Activated CD8-positive, alpha-beta memory T cell treated with anti-CD3 and anti-CD28 coated beads for 1 hour (primary cell): ENCODE measurements at places on chromosomes 7 and 10.

GRCh38 chr10:103232131-103232673 lies 13.5 kb upstream of the RPEL1 start:
- DNase-seq: no peak

GRCh38 chr7:131329176-131329570 lies 1.5 kb downstream of the MKLN1 start:
- DNase-seq: no peak

GRCh38 chr10:72386916-72387586 lies 32.3 kb upstream of the DNAJB12 start:
- DNase-seq: no peak

- no peak for DNase-seq
Measured at GRCh38 chr7:11970132-11970531, 138.1 kb upstream of the THSD7A start.

DNA sequence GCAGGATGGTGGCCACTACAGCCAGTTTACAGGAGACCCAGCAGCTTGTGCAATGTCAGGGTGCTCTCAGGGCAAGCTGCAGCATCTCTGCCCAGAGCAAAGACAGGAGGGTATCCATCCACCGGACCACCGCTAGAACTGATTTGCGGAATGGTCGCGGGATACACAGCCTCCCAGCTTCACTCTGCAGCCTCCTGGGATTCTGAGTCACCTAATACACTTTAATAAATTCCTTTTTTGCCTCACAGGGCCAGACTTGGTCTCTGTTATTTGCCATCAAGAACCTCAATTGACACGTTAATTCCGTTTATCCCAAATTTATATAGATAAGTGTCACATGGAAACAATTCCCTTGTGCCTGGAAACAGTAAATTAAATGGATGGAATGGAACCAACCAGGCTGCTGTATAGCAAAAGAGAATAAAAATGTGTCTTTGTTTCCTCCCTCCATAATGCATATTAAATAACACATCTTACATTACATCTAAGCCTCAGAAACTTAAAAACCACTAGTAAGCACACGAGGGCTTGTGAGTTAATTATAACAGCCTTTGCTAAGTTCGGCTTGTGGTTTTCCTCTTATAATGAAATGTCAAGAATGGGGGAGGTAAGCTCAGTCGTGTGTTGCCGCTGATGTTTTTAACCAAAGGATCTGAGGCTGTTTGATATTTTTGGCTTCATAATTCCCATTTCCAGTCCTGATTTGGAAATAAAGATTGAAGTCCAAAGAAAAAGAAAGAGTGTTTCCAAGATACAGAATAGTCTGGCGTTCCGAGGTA lies 52.1 kb downstream of the ADRB1 start:
- DNase-seq: no peak

DNA sequence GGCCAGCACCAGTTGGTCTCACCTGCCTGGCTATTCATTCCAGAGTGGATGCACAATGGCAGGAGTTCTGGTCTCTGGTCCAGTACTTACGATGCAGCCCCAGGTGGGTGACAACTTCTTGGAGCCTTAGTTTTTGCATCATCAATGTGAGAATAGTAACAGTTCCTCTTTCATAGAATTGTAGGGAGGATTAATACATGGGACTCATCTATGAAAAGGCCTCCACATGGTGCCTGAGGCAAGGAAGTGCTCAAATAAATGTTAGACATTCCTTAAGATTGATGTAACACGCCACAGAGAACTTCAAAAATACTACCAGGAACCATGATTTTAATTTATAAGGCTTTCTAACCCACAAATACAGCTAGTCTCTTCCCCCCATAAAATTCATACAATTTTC lies 120.1 kb upstream of the CHST15 start:
- no peak for DNase-seq

DNA sequence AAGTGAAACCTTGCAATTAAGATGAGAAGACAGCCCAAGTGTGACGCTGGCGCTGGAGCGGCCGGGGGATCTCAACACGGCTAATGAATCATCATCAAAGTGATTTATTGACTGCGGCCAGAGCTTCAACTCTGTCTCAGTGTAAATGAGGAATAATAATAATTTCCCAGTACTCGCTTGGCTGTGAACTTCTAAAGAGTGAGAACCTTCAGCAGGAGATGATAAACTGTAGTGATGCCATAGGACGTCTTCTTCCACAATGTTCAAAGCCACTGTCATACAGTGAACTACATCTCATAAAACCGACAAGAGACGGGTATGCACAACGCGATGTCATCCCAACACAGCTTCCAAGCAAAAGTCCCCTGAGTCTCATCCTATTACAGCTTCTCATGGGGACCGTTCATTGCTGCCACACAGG lies 123.6 kb upstream of the NOBOX start:
- no peak for DNase-seq

DNA sequence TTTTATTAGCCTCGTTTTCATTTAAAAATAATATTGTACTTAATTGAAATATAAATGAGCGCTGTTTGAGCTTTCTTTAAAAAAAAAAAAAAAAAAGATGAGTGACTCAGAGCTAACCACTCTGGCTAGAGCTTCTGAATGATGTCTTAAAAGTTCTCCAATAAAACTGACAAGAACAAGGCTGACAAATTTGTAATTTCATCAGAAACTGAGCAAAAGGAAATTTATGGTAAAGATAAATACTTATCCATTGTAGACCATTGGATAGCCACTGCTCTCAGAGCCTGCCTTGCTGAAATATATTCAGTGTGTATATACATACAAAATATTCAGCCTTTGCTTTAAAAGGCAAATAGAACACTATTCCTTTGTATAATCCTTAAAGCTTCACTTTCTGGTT lies 91.2 kb upstream of the OIT3 start:
- no peak for DNase-seq

DNA sequence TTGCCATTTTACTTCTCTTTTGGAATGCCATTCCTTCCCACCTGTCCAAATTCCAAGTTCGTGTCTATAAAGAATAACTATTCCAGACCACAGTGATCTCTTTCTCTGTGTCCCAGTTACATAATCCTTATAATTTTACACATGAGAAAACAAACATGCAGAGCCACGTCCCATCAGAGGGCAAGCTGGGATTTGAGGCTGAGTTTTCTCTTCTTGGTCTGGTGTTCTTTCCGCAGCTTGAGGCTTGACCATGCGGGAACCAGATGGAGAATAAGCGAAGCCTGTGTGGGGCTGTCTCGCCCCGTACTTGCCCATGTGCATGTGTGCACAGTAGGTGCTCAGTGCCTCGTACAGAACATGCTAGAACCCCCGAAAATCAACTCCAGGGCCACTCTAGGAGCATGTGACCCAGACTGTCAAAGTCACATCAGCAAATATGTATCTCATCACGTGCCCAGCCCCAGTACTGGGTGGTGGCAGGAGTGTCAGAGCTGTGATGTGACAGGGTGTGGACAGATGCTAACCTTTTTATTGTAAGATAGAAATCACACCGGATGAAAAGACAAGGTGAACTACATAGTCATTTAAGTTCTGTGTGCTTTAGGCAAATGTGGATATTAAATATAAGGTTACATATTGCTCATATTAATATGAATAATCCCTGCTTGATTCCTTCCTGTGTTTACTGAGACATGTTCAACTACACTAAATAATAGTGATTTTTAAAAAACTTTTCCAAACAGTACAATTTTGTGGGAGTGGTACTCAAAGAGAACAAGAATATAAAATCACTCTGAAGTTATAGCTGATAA lies 3.2 kb downstream of the INSIG1 start:
- DNase-seq: no peak

DNA sequence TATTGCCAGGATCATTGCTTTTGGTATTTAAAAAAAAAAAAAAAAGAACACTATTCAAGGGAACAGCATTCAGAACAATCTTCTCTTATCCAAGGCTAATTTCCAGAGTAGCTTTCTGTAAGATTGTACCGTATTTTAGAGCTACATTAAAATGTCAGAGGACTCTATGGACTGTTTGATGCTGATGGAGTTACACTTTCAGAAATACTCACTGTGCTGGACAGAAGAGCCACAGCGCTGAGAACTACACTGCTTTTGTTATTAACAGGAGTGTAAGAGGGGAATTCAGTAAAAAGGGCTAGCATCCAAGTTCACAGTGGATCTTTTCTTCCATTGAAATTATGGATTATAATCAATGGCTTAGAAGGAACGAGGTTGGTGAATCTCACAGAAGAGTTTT lies 247.7 kb downstream of the AHR start:
- DNase-seq: no peak
